ENCODE measurements at places on chromosomes 16 and 17.
A peak's percentile ranks its signal among the peaks of the same experiment; 100 is the strongest.

- peak; percentile 70 for DNase-seq
Measured at GRCh38 chr16:1543085-1543896, 9.8 kb downstream of the TMEM204 start.

DNA sequence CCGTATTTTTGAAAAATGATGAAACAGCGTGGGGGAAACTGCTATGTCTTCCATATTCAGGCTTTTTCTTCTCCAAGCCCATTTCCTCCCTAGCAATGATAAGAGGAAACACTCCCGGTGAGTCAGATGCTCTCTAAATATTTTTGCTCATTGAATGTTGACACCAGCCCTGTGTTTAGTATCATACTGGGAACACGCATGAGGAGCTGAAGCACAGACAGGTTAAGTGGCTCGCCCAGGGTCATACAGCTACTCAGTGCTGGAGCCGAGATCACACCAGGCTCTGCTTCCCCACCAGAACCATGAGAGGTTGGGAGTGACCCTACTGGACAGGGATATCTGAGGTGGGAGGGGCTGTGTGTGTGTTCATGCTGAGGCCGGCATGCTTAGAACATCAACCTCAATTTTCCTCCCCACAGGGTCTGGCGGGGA lies 37.8 kb upstream of the ADGRG1 start:
- DNase-seq, result peak; percentile 5

- DNase-seq, result no peak
Measured at GRCh38 chr16:26809461-26809860, 257.3 kb upstream of the C16orf82 start.

DNA sequence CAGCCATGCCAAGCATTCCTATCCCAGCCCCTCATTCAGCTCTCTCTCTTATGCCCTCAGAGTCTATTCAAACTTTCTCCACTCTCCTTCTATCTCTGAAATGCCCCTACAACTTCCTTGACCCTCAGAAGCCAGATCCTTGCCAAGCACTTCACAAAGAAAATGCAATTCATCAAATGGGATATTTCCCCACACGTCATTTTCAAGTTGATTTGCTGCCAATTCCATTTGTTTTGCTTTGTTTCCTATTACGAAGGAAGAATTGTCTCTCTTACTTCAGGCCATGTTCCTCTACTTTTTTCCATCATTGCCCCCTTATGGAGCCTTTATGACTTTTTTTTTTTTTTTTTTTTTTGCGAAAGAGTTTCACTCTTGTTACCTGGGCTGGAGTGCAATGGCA lies 9.2 kb upstream of the ALOX12 start:
- DNase-seq, result no peak

GRCh38 chr17:20096430-20096829 lies 87.3 kb downstream of the SPECC1 start:
- no peak for DNase-seq
